ENCODE measurements at places on chromosomes 6 and 20.

DNA sequence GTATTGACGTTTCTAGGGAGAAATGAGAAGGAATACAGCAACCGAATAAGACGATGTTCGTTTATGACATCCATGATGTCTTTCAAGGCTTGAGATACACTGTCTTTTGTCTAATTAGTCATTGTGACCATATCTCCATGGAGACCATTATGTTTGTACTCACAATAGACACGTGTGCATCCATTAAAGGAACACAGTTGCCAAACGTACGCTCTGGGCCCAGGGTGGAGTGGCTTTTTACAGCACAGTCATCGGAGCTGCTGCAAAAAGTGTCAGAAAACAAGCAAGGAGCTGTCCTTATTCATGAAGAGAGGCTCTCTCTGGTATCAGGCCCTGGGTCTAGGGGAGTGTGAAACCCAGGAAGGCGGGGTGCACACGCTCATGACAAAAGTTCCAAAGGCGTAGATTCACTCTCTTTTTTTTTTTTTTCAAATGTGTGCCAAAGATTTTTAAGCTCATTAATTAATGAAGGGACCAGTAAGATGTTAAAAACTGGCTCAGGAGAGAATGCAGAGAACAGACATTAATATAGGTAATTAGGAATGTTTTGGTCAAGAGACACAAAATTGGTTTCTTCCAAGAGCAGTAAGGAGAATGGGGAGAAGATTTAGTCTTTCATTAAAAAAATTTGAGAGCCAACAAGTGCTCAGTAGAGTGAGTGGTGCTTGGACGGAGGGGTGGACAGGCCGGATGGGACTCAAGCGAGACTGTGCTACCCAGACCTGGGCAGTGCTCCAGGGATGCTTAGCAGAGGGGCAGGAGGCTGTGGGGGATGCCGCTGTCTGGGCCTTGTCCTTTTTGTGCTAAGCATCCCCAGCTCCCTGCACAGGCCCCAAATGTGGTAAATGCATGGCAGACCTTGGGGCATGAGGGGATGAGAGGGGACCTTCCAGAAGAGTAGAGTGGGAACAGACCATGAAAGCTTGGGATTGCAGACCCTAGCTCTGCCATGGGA is 34.9 kb upstream of the GTSF1L start:
- no peak for DNase-seq

GRCh38 chr6:8172530-8172929 is 70.2 kb upstream of the EEF1E1 start:
- no peak for DNase-seq

DNA sequence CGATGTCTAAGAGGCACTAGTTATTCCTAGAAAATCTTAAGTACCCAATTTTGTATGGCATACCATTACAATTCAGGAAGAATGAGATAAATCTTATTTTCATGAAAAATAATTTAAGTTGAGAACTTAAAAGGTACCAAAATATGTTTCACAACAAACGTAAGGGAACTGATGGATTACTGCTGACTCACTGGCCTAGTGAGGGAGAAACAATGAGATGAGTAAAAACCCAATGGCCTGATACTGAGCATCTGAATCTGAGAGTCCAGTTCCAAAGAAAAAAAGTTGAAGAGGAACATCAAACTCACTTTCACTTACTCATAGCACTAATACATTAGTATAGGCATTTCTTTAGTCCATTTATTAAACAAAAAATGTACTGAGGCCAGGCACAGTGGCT is 56.0 kb downstream of the MDN1 start:
- DNase-seq: no peak

DNA sequence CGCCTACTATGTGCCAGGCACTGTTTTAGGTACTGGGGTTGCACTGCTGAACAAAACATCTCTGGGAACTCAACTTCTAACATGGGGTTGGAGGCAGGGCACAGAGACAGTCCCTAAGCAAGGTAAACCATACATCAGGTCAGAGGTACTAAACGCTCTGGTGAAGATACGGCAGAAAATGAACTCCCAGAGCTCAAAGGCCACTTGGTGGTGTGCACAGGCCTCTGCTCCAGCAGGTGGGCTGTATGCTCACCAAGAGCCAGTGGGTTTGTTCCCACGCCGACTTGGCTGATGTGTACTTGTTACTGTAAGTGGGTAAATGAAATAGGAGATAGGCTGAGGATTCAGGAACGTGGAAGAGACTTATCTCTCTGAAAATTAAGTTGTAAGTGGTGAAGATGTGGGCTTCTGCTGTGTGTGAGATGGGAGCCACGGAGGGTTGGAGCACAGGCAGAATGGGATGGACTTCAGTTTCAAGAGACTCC is 133.4 kb downstream of the PREX1 start:
- no peak for DNase-seq

DNA sequence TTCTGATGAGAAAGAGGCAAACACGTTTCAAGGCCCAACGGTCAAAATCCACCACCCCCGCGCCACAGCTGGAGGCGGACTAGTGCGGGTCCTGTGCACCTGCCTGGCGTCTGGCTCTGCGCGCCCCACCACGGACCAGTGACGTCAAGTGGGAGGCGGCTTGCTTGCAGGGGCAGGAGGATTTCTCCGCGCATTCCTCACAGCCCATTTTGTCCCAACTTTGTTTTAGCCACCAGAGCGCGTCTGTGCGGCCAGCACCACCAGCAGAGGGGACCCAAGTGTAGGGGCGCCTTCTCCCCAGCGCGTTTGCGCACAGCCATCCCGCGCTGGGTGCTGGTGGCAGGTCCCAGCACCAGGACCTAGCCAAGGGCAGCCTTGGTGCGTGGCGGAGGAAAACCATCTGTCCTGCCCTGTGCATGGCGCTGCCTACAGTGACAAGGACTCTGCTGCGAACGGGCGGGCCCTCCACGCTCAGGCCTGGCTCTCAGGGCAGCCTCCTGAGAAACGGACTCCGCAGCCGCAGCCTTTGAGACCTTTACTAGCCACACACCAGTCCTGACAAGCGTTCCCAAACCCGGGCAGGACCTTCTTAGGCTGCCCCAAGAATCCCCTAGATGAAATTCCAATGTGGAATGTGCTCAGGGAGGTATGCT is 194.8 kb upstream of the EXOC2 start:
- DNase-seq: no peak

DNA sequence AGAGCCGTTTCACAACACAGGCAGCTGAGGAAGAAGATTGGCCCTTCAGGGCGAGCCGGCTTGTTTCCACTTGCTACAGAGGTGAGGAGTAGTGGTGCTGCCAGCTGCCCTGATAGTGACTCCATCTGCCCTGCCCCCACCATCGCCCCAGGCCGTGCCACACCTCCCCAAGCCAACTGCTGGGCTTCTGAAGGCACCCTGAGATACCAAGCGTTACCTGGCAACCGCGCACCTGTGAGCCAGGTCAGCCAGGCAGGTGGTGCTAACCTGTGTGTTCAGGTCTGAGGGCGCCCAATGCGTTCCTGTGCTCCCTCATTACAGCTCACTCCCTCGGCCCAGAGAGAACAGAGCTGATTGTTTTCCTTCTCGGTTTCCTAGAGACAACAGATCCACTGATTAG is 299.1 kb upstream of the ID4 start:
- no peak for DNase-seq

GRCh38 chr20:33609504-33609903 is 52.6 kb upstream of the C20orf144 start:
- no peak for DNase-seq

DNA sequence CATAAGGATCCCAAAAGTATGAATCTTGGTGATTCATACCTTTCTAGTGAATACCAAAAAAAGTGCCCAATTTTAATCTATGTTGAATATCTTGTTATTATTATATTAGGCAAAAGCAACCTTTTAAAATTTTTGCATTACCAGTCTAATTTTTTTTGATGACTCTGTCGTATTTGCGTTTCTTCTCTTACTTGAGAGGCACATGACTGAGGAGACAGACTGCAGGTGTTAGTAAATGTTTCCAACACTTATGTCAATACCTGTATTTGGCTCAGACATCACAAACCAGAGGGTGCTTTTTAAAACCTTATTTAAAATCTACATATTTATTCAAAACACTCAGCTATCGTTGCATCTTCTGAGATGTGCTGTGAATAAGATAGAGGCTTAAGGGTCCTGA is 27.1 kb downstream of the ID4 start:
- no peak for DNase-seq

DNA sequence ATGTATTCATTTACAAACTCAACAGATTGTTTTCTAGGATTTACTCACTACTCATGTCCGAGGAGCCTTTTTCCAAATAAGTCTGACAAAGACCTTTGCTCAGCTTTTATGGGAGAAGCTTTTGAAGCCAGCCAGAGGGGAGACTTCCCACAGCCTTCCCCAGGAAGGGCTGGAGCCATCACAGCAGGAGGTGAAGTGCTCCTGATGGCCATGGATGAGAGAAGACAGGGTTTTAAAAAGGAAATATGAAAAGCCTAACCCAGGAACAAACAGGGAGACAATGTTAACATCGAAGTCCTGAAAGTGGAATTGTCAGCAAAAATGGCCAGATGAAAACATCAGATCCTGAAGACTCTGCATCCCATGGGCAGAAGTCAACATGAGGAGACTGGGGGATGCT is 11.6 kb upstream of the TAGAP start:
- no peak for DNase-seq

DNA sequence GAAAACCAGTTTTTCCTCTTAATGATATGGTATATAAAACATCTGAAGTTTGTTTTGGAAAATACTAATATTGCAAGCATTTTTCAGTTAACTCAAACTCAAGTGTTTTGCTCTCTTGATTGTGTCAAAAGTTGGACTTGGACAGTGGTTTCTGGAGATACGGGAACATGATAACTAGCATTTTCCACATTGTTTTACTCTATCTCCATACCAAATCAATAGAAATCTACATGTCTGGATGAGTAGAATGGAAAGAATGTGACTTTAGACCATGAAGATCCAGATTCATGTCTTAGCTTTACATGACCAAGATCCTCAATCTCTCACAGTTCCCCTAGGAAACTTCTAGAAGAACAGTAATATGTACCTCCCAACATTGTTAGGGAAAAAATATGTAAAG is 22.2 kb upstream of the FBXO30 start:
- no peak for DNase-seq

DNA sequence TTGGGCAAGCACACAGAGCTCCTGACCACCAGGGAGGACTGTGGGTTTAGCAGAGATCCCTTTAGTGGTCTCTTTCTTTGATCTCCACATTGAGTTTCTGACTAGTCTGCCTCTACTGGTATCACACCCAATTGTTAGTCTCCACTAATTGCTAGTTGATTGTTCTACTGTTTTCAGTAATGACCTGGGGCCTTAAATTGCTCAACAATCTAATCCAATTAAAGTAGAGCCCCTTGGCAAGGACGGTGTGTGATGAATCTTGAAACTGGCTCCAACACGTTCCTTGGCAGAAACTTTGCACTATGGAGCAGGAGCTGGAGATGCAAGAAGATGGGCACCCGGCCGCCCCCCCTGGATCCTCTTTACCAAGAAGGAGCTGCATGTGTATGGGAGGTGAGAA is 12.3 kb downstream of the FAM50B start:
- DNase-seq: no peak

DNA sequence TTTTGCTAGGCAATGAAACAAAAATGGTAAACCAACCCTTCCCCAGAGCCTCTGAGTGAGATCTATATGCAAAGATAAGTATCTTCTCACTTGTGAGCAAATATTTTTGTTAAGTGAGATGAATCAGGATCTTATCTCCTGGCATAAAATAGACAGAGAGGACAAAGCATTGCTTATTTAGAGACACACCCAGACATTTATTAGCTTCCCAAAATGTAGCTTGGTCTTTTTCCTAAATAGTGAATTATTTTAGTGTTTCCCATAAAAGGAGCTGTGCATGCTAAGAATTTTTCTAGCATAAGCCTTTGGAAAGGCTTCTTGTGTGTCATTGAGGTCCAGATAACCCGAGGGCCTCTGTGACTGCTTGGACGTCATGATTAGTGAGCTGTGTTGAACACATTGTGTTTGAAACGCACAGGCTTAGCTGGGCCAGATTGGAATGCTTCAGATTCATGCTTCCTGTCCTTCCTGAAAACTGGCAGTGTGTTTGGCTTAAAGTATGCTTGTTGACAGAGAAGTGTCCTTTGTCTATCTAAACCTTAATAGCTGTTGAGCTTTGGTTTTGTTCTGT is 16.5 kb downstream of the MTHFD1L start:
- DNase-seq: no peak

DNA sequence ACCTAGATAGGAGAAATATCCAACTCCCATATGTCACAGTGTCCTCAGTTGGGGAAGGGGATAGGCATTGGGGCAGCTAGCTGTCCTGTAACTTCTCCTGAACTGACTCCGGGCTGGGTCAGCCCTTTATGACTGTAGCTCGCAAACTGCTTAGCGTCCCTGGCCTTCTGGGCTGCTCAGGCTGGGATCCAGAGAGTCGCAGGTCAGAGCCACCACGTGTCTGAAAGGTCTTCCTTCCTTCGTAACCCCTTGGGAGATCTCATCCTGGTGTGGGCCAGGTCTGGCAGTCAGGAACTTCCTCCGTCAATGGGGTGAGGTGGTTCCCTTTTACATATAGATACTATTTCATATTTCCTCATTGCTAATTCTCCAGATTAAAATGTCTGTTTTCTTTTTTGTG is 28.8 kb upstream of the HINT3 start:
- no peak for DNase-seq

GRCh38 chr6:127807806-127808517 is 92.9 kb downstream of the THEMIS start:
- DNase-seq: no peak

DNA sequence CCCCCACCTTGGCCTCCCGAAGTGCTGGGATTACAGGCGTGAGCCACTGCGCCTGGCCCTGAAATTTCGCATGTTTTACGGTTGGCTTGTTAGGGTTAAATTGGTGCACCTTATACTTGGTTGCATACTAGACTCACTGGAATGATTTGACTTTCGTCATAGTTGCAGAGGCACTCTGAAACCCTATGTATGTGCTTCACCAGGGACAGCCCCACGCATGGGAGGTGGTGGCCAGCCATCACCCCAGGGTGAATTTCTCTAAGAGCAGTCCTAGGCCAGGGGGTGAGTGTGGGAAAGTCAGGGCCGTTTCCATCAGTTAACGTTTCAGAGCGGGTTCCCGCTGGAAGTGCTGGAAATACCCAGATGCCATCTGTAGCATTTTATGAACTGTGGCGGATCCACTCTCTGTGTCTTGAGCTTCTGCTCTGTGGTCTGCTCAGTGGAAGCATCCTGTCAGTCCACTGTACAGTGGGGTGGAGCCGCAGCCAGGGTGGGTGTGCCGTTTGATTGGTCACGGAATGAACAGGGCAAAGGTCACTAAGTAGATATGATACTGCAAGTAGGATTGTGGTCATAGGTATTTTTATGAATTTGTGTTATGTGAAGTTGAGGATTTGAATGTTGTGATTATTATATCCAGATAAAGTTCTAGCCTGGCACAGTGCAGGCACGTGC is 13.2 kb downstream of the DNAJC5 start:
- no peak for DNase-seq
